Midbrain (tissue), 1 donor: ENCODE measurements at places on chromosomes 12 and 14.
A peak's percentile ranks its signal among the peaks of the same experiment; 100 is the strongest.

DNA sequence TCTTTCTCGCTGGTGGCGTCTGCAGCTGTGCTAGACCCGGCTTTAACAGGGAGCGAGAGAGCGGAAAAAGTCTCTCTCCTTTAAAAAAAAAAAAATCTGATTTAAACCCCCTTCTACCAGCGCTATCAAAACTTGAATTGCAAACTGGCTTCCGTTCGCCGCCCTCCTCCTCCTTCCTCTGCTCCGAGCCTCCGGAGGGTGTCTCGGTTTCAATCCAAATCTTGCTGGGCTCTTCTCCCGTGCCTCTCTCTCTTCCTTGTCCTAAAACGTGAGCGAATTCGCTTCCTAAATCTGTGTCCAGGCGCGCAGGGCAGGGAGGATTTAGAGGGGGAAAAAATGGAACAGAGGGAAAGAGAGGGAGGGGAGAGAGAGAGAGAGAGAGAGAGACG, 272 bp downstream of the TBX3 start:
- no peak for DNase-seq

GRCh38 chr12:24605916-24606315, 343.0 kb downstream of the BCAT1 start:
- DNase-seq, result no peak

- DNase-seq, result no peak
Measured at GRCh38 chr14:23121361-23121771, 2.3 kb upstream of the CEBPE start.

DNA sequence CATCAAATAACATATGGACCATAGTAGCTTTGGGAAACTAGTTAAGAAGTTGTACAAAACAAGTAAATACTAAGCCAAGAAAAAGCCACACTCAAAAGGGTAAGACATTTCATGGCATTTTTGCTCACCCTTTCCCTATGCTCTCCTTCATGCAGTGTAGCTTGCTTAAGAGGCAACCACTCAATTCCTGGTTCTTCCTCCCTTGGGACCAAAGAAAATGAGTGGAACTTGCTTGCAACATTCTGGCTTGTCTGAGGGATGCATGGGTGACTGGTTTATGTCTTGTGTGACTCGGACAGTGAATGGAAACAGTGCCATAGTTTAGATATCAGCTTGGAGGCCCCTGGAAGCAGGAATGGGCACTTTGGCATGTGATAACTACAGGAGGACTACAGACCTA, 252.0 kb upstream of the ARID2 start:
- DNase-seq, result no peak

GRCh38 chr12:91991399-91992187, 154.1 kb downstream of the BTG1 start:
- DNase-seq, result no peak

DNA sequence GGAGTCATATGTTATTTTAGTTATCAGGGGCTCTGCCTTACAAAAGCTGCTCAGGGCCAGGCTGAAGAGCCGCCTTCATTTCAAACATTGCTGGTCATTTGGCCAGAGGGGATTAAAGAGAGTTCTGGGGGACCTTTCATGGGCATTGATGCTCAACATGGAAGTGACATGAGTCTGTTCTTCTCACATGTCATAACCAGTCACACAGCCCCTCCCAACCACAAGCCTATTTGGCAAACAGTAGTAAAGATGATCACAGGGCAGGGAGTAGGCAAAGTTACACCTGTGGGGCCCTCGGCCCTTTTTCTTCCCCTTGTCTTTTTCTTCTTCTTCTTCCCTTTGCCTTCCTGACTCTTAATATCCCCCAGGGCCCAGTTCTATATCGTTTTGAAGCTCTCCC, 33.3 kb downstream of the CFAP54 start:
- no peak for DNase-seq

GRCh38 chr12:2082321-2082720, 29.5 kb downstream of the CACNA1C start:
- DNase-seq, result no peak

GRCh38 chr14:50813544-50813863, 17.5 kb downstream of the NIN start:
- no peak for DNase-seq

GRCh38 chr14:69358966-69359365, 39.1 kb downstream of the ERH start:
- no peak for DNase-seq

DNA sequence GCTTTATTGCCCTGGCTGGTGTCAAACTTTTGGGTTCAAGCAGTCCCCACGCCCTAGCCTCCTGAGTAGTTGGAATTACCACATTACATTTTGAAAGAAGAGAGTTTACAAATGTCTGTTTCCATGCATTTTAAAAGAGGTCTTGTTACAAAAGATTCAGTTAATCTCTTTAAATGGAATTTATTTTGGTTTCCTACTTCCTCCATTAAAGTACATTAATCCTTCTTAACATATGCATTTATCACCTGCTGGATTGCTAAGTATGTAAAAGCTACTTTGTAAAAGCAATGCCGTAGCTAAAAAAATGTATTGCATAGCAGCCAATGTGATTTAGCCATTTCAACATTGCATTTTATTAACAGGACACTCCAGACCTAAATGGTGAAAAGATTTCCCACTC, 80.4 kb downstream of the PDE3A start:
- DNase-seq, result no peak

- no peak for DNase-seq
Measured at GRCh38 chr12:31386364-31386777, 60.4 kb upstream of the SINHCAF start.

DNA sequence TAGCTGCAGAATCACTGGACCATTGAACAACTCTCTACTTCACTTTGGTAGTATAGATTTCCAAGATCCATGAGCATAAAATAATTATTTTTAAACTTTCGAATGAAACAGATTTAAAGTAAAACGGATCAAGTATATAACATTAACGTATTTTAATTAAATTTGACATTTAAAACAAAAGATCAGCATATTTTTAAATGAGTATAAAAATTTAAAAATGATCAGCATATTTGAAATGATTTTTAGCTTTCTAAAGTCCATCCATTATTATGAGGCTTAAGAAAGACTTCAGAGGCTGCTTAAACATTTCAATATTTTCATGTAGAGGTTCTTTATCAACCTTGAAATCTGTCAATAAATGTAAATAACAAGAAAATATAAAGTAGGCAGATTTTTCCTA, 5.2 kb upstream of the USP15 start:
- no peak for DNase-seq

DNA sequence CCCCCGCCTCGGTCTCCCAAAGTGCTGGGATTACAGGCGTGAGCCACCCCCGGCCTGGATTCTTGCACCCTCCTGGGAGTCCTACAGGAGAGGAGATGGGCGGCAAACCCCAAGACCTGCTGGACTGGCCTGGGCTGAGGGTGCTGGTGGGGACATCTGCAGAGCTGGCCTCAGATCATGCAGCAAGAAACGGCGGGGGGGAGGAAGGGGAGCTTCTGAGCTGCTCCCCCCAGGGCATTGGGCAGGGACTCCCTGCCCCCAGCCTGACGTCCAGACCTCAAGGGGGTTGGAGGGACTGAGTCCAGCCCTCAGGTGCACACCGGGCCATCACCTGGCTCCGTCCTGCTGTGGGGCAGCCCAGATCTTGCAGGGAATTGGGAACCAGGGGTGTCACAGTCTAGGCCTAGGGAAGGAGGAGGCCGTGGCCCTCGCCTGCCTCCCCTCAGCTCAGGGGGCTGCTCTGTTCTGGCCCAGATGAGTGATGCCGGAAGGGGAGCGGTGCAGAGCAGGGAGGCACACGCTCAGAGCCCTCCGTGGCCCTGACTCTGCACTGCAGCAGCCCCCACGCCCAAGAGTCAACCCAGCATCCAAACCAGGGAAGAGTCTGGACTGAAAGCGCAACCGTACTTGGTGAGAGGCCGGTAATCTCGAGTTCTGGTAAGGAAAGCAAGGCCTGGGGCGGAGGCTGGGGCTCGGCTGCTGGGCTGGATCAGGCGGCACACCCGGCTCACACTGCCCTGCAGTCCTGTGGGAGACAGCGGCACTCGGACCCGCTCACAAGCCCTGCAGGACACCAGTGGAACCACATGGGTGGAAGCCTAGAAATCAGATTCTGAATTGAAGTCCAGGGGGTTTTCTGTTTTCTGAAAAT, 8.9 kb upstream of the AMN start:
- no peak for DNase-seq

GRCh38 chr12:64819816-64820402, 4.5 kb upstream of the TBC1D30 start:
- no peak for DNase-seq

DNA sequence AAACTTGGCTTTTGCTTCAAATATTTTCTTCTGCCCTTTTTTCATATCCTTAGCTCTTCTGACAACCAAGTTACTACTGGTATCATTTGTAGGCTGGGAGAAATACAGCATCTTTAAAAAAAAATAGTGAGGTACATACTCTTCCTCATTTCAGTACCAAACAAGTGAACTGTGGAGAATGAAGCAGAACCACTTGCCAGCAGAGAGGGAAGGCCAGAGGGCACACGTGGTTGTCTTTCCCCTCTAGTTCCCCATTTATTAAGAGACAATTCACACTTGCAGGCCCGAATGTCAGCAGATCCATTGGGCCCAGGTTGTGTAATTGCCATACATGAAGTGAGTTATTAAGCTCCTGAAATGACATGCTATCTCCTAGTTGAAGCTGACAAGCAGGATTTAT, 3.2 kb downstream of the SUSD6 start:
- peak; percentile 30 for DNase-seq

DNA sequence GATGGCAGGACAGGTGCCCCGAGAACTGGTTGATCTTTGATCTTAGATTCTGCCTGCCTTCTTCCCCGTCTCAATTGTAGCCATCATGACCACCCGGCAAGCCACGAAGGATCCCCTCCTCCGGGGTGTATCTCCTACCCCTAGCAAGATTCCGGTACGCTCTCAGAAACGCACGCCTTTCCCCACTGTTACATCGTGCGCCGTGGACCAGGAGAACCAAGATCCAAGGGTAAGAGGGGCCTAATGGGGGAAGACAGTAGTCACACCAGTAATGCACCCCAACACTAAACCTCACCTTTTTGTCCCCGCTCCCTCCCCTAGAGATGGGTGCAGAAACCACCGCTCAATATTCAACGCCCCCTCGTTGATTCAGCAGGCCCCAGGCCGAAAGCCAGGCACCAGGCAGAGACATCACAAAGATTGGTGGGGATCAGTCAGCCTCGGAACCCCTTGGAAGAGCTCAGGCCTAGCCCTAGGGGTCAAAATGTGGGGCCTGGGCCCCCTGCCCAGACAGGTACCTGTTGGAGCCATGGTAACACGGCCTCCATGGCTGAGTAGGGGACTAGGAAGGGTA, 556 bp downstream of the TROAP start:
- no peak for DNase-seq

DNA sequence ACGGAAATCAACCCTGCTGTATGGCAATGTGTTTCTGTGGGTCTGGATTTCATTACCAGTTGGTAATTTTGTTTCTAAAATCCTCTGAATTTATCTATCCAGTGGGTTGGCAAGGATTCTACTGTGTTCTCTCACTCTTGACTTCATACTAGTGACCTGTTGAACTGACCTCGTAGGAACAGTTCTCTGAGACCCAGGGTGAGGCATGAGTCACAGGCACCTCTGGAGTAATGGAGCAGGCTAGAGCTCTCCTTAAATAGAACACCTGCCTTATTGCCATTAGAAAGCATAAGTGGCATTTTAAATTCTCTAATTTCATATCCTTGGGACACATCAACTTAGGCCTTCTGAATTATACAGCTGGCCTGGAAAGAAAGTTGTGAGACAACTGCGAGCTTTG, 258.3 kb upstream of the NAV3 start:
- DNase-seq, result no peak

DNA sequence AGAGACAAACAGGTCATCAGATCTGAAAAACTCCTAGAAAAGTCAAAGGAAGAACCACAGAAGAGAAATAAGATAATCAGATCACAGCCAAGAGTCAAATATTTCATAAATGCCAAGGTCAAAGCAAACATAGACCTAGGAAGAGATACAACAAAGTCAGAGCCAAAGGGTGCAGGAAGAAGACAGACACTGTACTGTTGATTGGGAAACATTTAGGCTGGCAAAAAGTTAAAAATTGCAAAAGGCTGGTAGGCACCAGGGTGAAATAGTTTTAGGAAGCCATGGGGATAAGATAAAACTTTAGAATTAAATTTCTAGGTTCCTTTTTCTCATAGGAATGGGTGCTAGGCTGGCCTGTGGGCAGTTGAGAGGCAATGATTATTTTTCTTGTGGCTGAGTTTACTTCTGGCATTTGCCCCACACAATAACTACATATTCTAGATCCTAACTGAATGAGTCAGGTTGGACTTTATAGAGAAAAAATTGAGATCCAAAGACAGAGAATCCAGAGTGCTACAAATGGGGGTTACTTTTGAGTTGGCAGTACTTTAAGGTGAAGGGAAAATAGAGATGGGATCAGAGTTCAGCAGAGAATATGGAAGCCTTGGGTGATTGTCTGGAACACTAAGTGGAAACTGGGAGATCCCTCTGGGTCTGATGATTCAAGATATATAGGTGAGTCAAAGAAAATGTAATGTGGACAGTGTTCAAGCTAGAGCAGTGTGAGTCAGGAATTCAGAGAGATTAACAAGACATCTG, 215.5 kb downstream of the C12orf50 start:
- no peak for DNase-seq

GRCh38 chr14:47065326-47065725, 413.7 kb upstream of the RPL10L start:
- DNase-seq, result no peak

GRCh38 chr14:64591809-64592208, 42.0 kb downstream of the PPP1R36 start:
- no peak for DNase-seq

DNA sequence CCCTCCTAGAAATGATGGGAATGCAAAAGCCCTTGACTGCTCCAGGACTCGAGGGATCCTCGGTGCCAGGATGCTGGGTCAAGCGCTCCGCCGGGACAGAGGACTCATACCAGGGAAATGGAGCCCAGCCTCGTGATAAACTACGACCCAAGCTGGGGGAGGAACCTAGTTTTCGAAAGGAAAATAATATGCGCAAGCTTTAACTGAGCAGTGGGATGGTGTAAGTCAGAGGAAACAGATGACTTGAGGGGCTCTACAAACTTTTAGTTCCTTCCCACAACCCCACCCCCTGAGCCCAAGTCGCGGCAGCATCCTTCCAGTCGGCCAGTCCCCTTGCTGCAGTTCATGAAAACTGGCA, 654 bp upstream of the SUPT16H start:
- DNase-seq, result no peak

GRCh38 chr12:26203167-26203780, 7.9 kb downstream of the SSPN start:
- DNase-seq, result no peak
